Fibroblast of pulmonary artery (primary cell): ENCODE measurements at places on chromosomes 11 and 22.

- no peak for DNase-seq
Observed at GRCh38 chr11:33867561-33867960, 24.3 kb downstream of the LMO2 start.

- DNase-seq, result no peak
Observed at GRCh38 chr11:106939157-106939556, 79.1 kb downstream of the GUCY1A2 start.

DNA sequence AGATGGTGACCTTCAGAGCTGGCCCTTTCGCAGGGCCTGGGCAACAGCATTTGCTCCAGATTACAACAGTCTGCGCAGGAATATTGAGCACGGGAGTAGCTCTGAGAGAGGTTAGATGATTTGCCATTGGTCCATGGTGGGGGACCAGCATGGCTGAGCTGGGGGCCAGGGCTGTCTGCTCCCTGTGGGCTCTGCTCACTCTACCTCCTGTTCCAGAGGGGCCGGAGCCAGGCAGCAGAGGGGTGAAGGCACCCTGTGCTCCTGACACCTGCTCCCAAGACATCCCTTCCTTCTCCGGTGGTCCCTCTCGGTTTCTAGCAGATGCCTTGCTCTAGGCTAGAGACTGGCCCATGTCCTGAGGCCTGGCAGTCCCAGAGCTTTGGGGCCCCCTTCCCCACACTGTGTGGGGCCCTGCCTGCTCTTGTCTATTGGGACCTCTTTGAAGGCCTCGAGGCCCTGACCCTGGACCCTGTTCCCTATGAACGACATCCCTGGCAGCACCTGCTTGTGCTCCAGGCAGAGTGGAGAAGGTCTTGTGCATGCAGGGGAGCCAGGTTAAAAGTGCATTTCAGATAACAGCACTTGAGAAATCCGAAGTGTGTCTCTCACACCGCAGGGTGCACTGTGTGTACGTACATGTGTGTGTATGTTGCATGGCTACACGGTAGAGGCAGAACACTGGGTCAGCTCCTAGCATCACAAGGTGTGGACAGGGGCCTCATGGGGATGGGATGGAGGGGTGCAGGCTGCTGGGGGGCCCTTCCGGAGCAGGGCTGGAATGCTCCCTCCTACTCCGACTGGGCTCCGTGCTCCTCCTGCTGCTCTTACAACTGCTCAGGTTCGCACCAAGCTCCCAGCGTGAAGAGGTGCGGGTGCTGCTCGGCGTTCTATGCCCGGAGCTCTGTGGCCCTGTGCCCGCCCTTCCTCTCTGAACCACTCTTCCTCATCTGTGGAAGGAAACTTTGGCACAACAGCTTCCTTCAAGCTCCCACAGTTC lies 123.3 kb upstream of the B3GAT1 start:
- DNase-seq, result no peak

DNA sequence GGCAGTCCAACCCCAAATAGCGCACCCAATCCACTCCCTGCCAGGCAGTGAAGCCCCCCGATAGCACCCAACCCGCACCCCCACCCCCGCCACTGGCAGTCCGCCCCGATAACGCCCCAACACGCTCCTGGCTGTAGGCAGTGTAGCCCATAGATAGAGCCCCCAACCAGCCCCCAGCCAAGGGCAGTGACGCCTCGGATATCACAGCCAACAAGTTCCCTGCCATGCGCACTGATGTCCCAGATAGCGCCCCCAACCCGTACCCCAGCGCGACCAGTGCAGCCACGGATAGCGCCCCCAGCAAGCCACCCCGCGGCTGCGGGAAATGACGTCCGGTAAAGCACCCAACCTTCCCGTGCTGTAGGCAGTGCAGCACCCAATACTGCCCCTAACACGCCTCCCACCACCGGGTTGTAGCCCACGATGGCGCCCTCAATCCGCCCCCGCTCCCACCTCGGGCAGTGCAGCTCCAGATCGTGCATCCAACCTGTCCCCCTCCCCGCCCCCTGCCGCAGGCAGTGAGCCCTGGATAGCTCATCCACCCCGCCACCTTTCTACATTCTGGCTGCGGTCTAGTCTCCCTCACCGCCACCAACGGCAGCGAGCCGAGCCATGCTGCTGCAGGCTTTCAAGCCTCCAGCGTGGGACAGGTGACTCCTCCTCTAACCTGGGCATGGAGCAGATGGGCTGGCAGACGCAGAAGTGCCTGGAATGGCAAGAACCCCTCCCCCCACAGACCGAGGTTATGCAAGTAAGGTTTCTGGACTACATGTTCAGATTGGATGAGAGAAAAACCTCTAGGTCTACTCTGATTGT lies 625 bp downstream of the RFPL2 start:
- DNase-seq, result no peak

DNA sequence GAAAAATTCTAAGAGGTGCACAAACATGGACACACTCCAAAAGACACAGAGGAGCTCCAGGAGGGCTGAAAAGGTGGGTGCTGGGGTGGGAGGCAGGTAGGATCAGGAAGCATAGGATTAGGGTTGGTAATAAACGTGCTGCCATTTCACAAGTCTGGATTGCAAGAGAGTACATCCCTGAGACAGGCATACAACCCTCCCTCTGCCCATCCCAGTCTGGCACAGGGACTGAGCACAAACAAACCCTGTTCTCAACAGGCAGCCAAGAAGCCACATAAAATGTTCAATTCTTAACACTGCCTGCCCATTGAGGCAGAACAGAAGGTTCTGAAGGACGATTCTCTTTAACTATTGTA lies 18.5 kb downstream of the SLC35F2 start:
- no peak for DNase-seq

GRCh38 chr11:63877658-63878241 lies 38.8 kb downstream of the MARK2 start:
- DNase-seq, result no peak

- DNase-seq, result no peak
Observed at GRCh38 chr11:133153031-133153430, 379.3 kb downstream of the OPCML start.

- DNase-seq, result no peak
Observed at GRCh38 chr22:23835484-23836144, 3.2 kb downstream of the DERL3 start.

DNA sequence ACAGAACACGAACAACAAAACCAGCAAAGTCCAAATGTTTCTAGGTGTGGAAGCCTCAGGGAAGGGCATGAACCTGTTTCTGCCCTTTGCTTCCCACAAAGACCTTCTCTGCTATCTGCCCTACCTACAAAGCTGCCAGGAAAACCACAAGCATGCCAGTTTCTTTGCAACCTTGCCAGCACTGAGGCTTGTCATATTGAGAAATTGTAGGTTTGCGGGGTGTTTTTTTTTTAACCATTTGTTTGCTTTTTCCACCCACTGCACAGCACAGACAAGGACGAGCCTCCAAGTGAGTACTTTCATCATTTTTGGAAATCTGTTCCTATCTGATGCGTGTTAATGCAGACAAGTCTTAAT lies 12.8 kb downstream of the PARVG start:
- no peak for DNase-seq

- no peak for DNase-seq
Observed at GRCh38 chr11:126853732-126854131, 146.8 kb downstream of the KIRREL3 start.

DNA sequence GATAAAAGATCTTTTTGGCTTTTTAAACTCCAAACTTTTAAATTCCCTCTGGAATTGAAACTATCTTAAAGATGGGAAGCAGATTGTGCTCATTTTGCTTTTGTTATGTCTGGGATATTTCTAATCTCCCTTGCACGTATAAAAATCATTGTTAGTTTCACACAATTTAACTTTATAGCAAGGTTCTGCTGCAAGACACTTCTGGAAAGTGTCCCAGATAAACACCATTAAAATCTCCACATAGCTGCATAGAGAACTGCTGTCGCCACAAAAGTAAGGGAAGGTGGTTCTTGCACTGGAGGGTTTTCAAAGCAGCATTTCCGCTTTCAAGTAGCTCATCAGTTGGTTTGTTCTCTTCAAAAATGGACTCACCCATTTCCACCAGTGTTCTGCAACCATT lies 11.8 kb downstream of the PTS start:
- DNase-seq, result no peak

DNA sequence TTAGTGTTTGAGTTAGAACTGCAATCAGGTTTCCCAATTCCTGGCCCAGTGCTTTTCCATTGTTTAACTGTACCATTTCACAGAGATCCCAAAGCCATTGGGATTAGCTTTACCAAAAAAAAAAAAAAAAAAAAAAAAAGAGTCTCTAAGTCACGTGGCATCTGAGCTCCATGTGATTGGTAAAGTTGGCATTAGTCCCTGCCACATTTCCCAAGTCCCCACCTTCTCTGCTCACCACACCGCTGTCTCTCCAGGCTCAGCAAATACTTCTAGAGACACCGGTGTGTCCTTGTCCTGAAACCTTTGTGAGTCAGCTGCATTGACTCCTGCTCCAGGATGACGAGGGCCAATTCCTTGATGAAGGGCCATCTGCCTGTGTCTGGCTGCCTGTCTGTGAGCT lies 305.3 kb downstream of the KIRREL3 start:
- DNase-seq, result no peak

- peak; percentile 82 for DNase-seq
Observed at GRCh38 chr11:68212421-68213134, 518 bp downstream of the KMT5B start.

- DNase-seq, result no peak
Observed at GRCh38 chr11:26916805-26917204, 77.1 kb upstream of the FIBIN start.

GRCh38 chr11:94184846-94185245 lies 56.2 kb downstream of the PANX1 start:
- DNase-seq, result no peak

DNA sequence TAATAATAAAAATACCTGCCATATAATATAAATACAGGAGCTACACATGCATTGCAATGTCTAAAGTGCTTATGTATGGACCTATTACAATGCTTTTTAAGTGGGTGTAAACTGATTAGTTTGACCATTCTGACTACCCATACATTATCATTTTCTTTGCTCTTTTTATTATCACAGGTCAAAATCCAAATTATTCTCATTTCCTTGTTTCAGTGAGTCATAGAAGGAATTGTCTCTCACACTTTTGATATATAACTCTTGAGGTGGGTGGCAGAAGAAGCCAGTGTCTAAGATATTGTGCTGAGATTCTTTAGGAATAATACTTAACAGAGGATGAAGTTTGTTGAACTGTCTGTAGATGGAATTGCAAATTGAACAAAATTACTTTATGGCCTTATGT lies 35.6 kb downstream of the GAS2 start:
- no peak for DNase-seq

DNA sequence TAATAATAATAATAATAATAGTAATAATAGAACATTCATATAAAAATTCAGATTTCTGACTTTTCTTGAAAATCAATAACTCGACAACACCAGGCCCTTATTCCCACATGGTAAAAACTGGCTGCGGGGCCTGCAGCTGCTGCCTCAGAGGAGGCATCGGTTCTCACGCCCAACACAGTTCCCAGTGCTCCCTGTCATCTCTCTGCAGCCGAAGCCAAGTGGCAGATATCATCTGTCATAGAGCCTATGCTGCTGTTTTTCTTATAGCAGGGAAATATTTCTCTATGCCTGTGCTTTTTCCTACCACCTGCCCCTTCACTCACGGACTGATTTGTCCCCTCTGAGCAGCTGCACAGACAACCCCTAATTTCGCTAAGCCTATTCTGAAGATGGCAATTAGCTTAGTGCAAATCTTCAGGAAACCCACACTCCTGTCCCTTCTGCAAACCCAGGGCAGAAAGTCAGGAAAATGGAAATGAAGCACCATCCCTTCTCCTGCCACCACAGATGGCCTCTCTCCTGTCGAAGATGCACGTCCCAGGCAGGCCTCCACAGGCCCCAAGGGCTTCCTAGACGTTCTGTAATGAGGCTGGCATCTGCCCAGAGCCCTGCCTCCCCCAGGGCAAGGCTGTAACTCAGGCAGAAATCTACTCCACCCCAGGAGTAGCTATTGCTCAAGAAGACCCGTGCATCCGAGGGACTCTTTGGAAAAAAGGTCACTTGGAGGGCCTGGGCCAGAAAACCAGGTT lies 66.7 kb downstream of the SYN3 start:
- DNase-seq, result peak; percentile 10

GRCh38 chr11:64251016-64251752 lies at the start of gene PLCB3:
TSS of gene PLCB3 (plus strand) at chr11:64251530. CDS start at chr11:64251650, 120 bp downstream.
- no peak for DNase-seq

- no peak for DNase-seq
Observed at GRCh38 chr22:40826984-40827741, 8.0 kb upstream of the SLC25A17 start.

- no peak for DNase-seq
Observed at GRCh38 chr11:116439361-116439677, 333.5 kb downstream of the BUD13 start.

DNA sequence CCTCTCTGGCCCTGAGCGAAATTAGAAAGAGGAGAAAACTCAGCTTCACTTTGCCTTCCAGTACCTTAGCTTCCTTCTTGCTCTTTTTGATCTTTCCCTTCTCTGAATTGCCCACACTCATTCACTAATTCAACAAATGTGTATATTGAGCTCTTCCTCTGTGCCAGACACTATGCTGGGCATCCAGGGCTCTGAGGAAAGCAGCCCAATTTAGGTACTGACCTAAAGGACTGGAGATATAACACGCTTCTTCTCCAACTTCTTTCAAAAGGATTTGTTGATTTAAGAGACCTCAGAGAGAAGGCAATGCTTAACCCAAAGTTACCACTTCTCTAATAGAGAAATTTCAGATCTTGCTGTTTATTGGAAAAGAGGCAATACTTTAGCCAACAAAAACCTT lies 103.6 kb downstream of the TMPRSS5 start:
- no peak for DNase-seq

DNA sequence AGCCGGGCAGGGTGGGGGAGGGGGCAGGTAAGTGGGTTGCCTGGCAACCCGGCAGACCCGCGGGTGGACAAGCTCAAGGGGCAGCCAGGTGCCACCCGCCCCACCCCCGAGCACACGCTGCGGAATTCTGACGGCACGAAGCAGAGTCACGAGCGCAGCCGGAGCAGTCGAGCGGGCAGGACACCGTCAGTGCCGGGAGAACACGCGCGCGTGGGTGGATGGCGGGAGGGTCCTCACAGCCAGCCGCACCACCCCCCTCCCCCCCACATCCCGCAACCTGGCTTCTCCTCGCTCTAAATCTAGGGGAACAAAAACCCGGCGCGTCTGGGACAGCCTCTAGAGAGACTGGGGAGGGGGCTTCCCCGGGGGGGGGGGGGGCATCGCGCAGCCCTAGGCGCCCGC lies 133.1 kb upstream of the HSD17B12 start:
- no peak for DNase-seq

GRCh38 chr22:47547239-47547661 lies 784.8 kb downstream of the TBC1D22A start:
- no peak for DNase-seq
